Gastrocnemius medialis (tissue), 4 donors: ENCODE measurements at places on chromosomes 13 and 19.

- no peak for DNase-seq
These were observed 31.3 kb downstream of the MTUS2 start for GRCh38 chr13:28851422-28851821.

- DNase-seq, result no peak
These were observed 13.0 kb downstream of the LRFN3 start for GRCh38 chr19:35949131-35949530.

- no peak for DNase-seq
These were observed 31.2 kb downstream of the CEBPG start for GRCh38 chr19:33404506-33405253.

- DNase-seq, result no peak
These were observed 71.7 kb upstream of the WASF3 start for GRCh38 chr13:26485786-26486185.

DNA sequence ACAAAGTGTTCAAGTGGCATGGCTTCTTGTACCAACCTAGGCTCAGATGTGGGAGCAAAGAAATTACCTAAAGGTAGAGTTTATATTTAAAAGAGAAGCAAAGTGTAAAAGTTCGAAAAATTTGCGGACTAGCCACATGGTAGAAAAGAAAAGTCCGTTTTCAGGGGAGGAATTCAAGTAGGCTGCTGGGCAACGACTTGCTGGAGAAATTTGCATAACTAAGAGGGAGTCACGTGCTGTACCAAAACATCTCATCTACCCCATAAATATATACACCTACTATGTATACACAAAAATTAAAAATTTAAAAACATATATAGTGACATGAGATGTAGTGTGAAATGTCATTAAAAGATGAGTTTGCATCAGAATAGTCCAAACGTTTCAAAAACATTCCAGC lies 2.1 kb upstream of the LAIR1 start:
- no peak for DNase-seq

GRCh38 chr13:80563439-80563838 lies 222.5 kb upstream of the SPRY2 start:
- no peak for DNase-seq

DNA sequence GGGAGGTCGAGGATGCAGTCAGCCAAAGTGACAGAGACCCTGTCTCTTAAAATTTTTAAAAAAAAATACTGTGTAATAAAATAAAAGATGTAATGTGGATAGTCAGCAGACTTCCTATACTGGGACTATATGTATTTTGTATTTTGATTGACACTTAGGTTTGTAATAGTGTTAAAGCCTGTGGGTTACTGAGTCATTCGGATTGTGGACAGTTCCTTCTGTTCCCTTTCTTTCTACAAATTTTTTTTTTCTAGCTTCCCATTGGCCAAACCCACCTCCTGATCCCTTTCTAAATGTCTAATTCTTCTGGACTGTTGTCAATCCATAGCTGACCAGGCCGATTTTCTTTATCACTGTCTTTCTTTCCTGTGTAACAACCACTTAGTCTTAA lies 108.0 kb downstream of the DNAJC3 start:
- DNase-seq, result no peak

DNA sequence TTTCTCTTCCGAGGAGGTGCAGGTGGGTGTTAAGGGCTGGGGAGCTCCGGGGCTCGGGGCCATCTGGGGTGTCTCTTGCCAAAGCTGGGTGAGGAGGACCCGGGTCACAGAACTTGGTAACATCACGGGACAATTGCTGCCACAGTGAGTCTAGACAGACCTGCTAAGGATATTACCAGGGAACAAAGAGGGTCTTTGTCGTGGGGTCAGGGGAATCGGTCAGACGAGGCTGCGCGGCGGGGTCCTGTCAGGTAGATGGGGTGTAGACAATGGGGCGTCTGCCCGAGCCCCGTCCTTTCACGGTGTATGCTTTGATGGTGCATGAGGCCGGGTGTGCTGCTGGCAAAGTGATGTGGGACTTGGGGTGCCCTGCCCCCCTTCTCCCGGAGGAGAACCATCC lies 7.8 kb downstream of the PGPEP1 start:
- DNase-seq, result no peak

GRCh38 chr13:46197299-46198048 lies 14.3 kb upstream of the LRRC63 start:
- DNase-seq, result no peak

GRCh38 chr19:12913011-12913561 lies 6.0 kb downstream of the SYCE2 start:
- no peak for DNase-seq

- no peak for DNase-seq
These were observed 13.0 kb downstream of the NMRK2 start for GRCh38 chr19:3945838-3946237.

DNA sequence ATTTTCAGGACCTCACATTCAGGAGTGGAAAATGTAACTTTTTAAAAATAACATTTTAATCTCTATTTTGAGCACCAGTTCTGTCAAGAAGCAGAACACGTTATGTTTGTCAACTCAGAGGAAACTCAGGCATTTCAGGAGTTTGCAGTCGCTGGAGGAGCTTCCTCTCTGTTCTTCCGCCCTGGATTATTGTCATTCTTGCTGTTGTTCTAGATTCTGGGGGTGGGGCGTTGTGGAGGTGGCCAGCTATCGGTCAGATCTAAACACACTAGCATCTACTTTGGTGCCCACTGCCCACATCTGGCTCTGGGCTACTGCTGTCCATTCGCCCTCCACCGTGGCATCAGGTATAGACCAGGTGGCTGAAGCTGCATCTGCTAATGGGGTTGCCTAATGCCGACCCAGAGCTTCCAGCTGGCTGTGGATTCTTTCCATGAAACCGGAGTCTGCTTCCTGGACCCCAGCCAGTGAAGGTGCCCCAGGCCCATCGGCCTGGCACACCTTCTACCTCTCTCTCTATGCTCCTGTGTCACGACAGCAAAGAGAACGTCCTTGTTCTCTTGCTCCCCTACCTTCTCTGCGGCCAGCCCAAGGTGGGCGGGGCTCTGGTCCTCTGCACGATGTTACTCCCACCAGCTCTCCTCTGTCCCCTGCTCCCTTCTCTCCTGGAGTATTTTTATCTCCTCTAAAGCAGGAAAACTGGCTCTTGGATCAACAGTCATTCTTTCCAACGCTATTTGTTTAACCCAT lies 36.7 kb upstream of the DGKH start:
- no peak for DNase-seq

- DNase-seq, result no peak
These were observed 1.6 kb downstream of the PRR36 start for GRCh38 chr19:7872306-7873204.

GRCh38 chr19:2494084-2494446 lies 18.1 kb downstream of the GADD45B start:
- DNase-seq, result no peak

GRCh38 chr13:49669735-49670309 lies 21.5 kb downstream of the EBPL start:
- no peak for DNase-seq

- no peak for DNase-seq
These were observed 2.7 kb upstream of the RASAL3 start for GRCh38 chr19:15466851-15467733.

- peak; percentile 24 for DNase-seq
These were observed 583 bp upstream of the LDLR start for GRCh38 chr19:11088506-11089253.

- no peak for DNase-seq
These were observed 204.3 kb downstream of the DNAJC15 start for GRCh38 chr13:43227721-43228120.

- DNase-seq, result no peak
These were observed 8.9 kb downstream of the CIC start for GRCh38 chr19:42277821-42278451.

DNA sequence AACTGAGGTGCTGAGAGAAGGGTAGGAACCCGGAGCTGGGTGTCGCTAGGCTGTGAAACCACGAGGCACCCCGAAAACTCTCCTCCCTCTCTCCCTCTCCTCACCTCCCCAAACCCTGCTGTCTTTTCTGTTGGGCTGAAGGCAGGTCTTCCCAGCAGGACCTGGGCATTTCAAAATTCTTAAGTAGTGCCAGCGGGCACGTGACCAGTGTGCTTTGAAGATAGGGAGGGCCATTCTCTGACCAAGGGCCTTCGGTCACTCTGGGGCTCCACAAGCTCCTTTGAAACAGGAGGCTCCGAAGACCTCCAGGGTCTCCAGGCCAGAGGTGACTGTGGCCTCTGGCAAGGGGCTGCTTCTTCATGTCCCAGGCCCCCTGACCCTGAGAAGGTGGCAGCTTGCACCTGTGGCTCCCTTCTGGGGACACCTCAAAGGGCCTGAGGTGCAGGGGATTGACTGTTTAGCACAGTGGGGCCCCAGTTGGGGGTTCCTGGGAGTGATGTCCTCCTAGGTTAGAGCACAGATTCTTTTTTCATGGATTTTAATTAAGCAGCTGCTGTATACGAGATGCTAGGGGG lies 48.3 kb downstream of the DNM2 start:
- DNase-seq, result peak; percentile 61

- DNase-seq, result no peak
These were observed 32.3 kb upstream of the FGF9 start for GRCh38 chr13:21638319-21639282.

DNA sequence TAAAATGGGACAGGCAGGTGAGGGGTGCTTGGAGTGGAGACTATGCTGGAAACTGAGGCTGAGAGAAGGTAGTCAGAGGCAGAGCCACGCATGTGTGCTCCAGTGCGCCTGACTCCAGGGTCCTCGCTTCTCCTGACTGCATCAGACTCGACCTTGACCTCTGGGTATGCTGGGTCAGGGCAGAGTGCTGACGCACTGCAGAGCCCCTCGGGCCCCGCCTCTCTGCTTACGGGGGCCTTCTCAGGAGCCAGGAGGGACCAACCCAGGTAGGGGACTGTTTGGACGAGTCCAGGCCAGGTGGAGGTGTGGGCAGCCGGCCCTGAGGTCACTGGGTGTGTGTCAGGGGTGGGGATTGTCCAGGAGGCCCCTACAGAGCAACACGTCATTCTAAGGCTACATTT lies 22.9 kb upstream of the SLC7A10 start:
- DNase-seq, result no peak

GRCh38 chr19:11378319-11379189 lies 4.1 kb downstream of the SWSAP1 start:
- DNase-seq, result no peak

- no peak for DNase-seq
These were observed 1.1 kb downstream of the ZNF444 start for GRCh38 chr19:56142087-56142787.

DNA sequence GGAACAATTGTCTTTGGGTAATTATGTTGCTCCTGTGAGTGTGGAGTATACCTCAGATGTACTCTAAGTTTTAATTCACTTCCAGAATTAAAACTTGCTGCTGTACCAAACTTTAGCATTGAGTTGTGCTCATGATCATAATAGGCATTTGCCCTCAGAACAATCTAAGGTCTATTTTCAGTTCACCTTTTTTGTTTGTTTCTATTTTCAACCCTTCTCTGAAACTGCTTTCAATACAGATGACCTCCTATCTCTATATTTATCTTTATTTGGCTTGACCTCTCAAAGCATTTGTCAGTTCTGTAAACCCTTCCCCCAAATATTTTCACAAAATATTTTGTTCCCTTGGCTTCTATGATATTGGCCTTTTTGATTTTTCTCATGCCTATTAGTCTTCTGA lies 873.0 kb downstream of the OLFM4 start:
- no peak for DNase-seq

DNA sequence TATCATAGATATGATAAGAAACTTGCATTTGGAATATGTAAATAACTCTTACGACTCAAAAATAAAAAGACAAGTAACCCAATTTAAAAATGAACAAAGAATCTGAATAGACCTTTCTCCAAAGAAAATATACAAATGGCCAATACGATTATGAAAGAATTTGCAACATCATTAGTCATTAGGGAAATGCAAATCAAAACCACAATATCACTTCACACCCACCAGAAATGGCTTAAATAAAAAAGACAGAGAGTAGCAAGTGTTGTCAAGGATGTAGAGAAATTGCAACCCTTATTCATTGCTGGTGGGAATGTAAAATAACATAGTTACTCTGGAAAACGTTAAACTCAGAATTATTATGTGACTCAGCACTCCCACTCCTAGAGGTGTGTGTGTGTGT lies 226.6 kb upstream of the MAB21L1 start:
- DNase-seq, result no peak

DNA sequence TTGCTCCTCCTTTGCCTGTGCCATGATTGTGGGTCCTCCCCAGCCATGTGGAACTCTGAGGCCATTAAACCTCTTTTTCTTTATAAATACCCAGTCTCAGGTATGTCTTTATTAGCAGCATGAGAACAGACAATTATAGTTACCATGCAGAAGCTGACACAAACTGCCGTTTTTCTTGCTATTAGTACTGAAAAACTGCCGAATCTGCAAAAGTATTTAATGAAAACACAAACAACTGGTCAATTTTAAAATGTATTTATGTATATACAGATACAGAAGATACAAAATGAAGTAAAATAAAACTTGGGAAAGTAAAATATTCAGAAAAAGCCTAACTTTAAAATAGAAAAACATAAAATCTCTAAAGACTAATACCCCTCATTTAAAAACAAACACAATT lies 206.3 kb downstream of the DIAPH3 start:
- DNase-seq, result no peak

DNA sequence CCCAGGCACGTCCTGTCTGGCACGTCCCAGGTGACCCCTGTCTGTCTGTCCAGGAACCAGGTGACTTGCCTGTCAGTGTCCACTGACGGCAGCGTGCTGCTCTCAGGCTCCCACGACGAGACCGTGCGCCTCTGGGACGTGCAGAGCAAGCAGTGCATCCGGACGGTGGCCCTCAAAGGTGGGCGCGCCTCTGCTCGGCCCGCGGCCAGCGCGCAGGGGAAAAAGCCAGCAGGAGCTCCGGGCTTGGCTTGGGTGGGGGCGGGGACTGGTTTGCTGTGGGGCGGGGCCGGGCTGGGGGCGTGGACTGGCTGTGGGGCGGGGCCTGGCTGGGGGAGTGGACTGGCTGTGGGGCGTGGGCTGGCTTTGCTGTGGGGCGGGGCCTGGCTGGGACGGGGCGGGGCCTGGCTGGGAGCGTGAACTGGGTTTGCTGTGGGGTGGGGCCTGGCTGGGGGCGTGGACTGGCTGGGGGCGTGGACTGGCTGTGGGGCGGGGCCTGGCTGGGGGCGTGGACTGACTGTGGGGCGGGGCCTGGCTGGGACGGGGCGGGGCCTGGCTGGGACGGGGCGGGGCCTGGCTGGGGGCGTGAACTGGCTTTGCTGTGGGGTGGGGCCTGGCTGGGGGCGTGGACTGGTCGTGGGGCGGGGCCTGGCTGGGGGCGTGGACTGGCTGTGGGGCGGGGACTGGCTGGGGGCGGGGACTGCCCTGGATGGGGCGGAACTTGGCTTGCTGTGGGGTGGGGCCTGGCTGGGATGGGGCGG lies 7.2 kb downstream of the WDR18 start:
- no peak for DNase-seq

GRCh38 chr13:23622985-23623384 lies 52.8 kb downstream of the TNFRSF19 start:
- DNase-seq, result no peak

GRCh38 chr13:71460211-71460610 lies 406.8 kb downstream of the DACH1 start:
- no peak for DNase-seq

GRCh38 chr13:58906329-58907007 lies 1257.3 kb downstream of the DIAPH3 start:
- DNase-seq, result no peak

- DNase-seq, result no peak
These were observed 125.9 kb upstream of the USP29 start for GRCh38 chr19:56993851-56994250.

GRCh38 chr19:5155586-5156210 lies 184.9 kb downstream of the PTPRS start:
- DNase-seq, result peak; percentile 47

GRCh38 chr19:53977429-53977990 lies 13.9 kb upstream of the CACNG6 start:
- DNase-seq, result peak; percentile 76
